A673 (cell line): ENCODE measurements at places on chromosomes 3 and 15. TPM values are rescaled to one million over a fixed set of nuclear protein-coding genes. Genes with fewer than 3 reads are reported as not detected.

MESP1 gene
- 5.2 and 6.5 TPM in 2 replicates for total RNA-seq

ITIH4 gene
- 1.7 and 3.4 TPM in 2 replicates for total RNA-seq

FBLN2 gene
- total RNA-seq = 0.71 and 1.3 TPM in 2 replicates

SLC24A5 gene
- total RNA-seq = not detected in 2 replicates

CAND2 gene
- total RNA-seq = 7.6 and 8.2 TPM in 2 replicates

ENTPD3 gene
- total RNA-seq = 0.54 and 1.3 TPM in 2 replicates
